ENCODE measurements at places on chromosomes 6 and 20. TPM values are rescaled to one million over a fixed set of nuclear protein-coding genes. Genes with fewer than 3 reads are reported as not detected.
A peak's percentile ranks its signal among the peaks of the same experiment; 100 is the strongest.

- H3K27me3 ChIP-seq, result no peaks in the 10 kb centered on the region
- no peak overlapping the region for H3K4me3 ChIP-seq
- no peak overlapping the region for H3K27ac ChIP-seq
- H3K4me1 ChIP-seq, result no peaks in the 10 kb centered on the region
- no peaks in the 10 kb centered on the region for H3K36me3 ChIP-seq
These were observed 7.9 kb downstream of the SUPT3H start for GRCh38 chr6:45369870-45370269.

LPA gene
- total RNA-seq, result 0.42 TPM

GRCh38 chr6:157982102-157982562 lies 469 bp downstream of the SYNJ2 start:
- H3K27ac ChIP-seq, result peak overlapping the region; percentile 48
- no peaks in the 10 kb centered on the region for H3K27me3 ChIP-seq
- H3K36me3 ChIP-seq, result no peaks in the 10 kb centered on the region
- peak overlapping the region; percentile 84 for H3K4me3 ChIP-seq
- peaks cover 18% of the 10 kb centered on the region for H3K4me1 ChIP-seq

- H3K27me3 ChIP-seq, result no peaks in the 10 kb centered on the region
These were observed 482.3 kb upstream of the MANEA start for GRCh38 chr6:95094751-95095663.

DNA sequence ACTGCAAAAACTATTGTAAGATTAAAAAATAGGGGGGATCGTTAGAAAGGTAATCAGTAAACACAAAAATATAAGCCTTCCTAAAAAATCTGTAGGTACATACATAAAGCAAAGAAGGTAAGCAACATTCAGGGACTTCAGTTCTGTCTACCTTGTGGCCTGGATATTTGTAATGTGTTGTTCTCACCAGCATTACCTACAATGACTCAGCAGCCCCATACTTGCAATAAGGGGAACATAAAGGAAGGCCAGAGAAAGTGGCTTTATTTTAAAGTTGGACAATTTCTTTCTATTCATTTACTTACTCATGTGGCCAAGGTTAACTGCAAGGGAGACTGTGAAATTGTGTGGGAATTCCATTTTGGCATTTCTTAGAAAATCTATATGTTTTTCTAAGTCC lies 277.2 kb upstream of the PREP start:
- H3K27ac ChIP-seq, result no peak overlapping the region
- no peak overlapping the region for H3K4me3 ChIP-seq
- no peaks in the 10 kb centered on the region for H3K27me3 ChIP-seq
- DNase-seq, result no peak
- no peaks in the 10 kb centered on the region for H3K36me3 ChIP-seq

- H3K27me3 ChIP-seq, result no peaks in the 10 kb centered on the region
- no peak overlapping the region for H3K4me3 ChIP-seq
These were observed 38.4 kb upstream of the PRIM2 start for GRCh38 chr6:57279013-57279412.

VGLL2 gene
- not detected for total RNA-seq

IYD gene
- total RNA-seq, result not detected

- no peak overlapping the region for H3K4me3 ChIP-seq
- no peaks in the 10 kb centered on the region for H3K36me3 ChIP-seq
- no peak for DNase-seq
- no peaks in the 10 kb centered on the region for H3K4me1 ChIP-seq
- H3K27me3 ChIP-seq, result no peaks in the 10 kb centered on the region
- H3K27ac ChIP-seq, result peak overlapping the region; percentile 74
These were observed 6.7 kb upstream of the TMEM30A start for GRCh38 chr6:75291331-75291730.

DNA sequence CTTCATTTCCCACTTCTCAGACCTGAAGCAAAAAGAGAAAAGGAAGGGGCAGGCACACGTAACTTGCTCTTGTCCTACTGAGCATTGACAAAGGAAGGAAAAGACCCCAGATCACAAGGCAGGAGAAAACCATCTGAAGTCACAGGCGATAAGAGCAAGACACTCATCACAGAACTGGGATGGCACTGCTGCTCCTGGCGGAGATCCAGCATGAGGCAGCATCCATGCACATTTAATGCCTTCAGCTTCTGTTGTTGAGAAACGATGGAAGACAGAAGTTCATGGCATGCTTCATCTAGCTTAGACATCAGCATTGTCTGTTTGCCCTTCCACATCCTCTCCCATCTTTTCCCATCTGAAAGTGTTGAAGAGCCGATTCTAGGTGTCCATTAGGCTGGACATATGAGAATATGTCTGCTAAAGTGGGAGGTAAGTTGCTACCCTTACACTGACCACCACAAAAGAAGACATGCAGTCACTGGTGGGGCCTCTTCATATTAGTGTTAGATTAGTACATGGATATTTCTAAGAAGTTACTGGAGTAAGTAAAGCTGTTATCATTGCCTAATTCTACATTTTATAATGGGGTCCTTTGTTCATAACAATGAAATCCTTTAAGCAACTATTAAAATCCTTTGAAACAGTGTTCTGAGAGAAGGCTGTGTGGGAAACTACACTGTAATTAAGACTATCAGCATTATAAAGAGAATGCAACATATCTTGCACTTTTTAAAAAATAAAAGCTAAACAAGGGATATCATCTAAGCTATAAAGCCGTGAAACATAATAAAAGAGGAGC lies 618.5 kb downstream of the C6orf118 start:
- H3K4me1 ChIP-seq, result peaks cover 37% of the 10 kb centered on the region
- H3K4me3 ChIP-seq, result no peak overlapping the region
- no peak overlapping the region for H3K27ac ChIP-seq
- no peak for DNase-seq
- no peaks in the 10 kb centered on the region for H3K27me3 ChIP-seq

DNA sequence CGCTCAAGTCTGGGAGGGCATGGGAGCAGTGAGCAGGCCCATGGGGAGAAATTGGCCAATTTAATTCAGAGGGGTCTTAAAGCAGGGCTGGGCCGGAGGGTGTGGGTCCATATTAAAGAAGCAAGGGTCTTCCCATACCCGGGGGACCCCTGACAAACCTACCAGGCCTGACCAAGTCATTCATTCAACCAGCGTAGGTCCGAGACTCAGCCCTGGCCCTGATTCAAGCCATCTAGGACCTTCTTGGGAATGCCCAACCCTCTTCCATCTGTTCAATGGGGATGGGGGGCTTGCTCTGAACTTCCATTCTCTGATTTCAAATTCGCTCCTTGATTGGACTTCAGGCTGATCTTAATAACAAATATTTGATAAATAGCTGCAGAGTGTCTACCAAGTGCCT lies 7.3 kb downstream of the ADIG start:
- no peak for DNase-seq
- peaks cover 9% of the 10 kb centered on the region for H3K27me3 ChIP-seq
- H3K36me3 ChIP-seq, result no peaks in the 10 kb centered on the region
- H3K4me3 ChIP-seq, result no peak overlapping the region
- H3K27ac ChIP-seq, result no peak overlapping the region

GRCh38 chr6:160069050-160069454 lies 52.6 kb upstream of the SLC22A1 start:
- no peak overlapping the region for H3K4me3 ChIP-seq
- DNase-seq, result no peak
- no peaks in the 10 kb centered on the region for H3K4me1 ChIP-seq
- no peaks in the 10 kb centered on the region for H3K27me3 ChIP-seq

DNA sequence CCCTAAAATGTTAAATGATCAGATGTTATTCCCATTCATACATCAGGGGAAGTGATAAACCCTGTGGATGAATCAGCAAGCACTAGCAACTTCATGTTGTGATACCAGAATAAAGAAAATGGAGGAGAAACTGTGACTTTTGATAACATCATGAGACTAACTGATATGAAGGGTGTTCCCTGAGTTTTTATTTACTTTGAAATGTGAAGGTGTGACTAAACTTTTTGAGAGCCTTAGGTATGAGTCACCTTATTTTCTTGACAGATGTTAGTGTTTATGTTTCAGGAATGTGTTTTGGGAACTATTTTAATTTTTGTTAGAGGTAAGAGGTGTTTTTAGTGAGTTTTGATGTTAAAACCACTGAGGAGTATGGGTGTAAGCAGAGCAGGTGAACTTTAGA lies 4.4 kb downstream of the PARD6B start:
- H3K4me1 ChIP-seq, result peaks cover 8% of the 10 kb centered on the region
- peaks cover 3% of the 10 kb centered on the region for H3K36me3 ChIP-seq
- no peak overlapping the region for H3K27ac ChIP-seq
- DNase-seq, result no peak

- DNase-seq, result peak; percentile 72
- no peaks in the 10 kb centered on the region for H3K27me3 ChIP-seq
- no peaks in the 10 kb centered on the region for H3K4me1 ChIP-seq
- H3K4me3 ChIP-seq, result peak overlapping the region; percentile 95
- no peaks in the 10 kb centered on the region for H3K36me3 ChIP-seq
These were observed 828 bp upstream of the DSTN start for GRCh38 chr20:17568972-17569521.

DNA sequence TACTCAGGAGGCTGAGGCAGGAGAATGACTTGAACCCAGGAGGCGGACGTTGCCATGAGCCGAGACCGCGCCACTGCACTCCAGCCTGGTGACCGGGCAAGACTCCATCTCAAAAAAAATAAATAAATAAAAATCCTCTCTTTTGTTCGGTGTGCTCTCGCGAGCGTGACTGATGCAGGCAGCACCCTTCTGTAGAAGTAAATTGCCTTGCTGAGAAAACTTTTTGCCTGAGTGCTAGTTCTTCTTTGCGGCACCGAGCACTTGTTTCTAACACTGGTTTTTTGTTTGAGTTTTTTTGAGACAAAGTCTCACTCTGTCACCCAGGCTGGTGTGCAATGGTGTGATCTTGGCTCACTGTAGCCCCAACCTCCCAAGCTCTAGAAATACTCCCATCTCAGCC lies 30.5 kb downstream of the PLN start:
- no peak overlapping the region for H3K4me3 ChIP-seq
- no peak overlapping the region for H3K27ac ChIP-seq
- no peaks in the 10 kb centered on the region for H3K27me3 ChIP-seq
- DNase-seq, result no peak

DNA sequence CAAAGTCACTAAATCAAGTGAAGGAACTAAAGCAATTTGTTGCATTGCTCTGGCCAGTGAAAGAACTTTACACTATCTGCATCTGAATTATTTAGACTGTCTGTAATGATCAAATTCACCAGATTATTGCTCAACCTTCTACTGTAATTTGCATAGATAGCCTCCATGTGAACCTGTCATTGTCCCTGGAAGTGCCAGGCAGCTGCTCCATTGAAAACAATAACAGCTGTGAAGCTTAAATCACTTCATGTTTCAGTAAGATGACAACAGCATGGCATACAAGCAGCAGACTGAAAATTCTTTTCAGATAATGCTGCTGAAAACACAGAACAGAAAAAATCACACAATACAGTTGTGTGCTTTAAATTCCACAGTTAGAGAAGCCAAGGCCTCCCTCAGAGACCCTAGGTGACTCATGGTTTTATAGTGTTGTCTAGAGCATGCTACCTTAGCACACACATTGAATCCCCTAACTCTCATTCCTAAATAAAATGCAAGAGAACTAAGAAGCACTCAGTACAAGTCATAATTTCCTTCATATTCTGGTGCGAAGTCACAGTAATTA lies 248.9 kb downstream of the TPBG start:
- no peaks in the 10 kb centered on the region for H3K36me3 ChIP-seq
- H3K4me3 ChIP-seq, result no peak overlapping the region
- no peaks in the 10 kb centered on the region for H3K4me1 ChIP-seq
- H3K27ac ChIP-seq, result no peak overlapping the region
- DNase-seq, result no peak
- no peaks in the 10 kb centered on the region for H3K27me3 ChIP-seq

- H3K36me3 ChIP-seq, result no peaks in the 10 kb centered on the region
- no peak overlapping the region for H3K4me3 ChIP-seq
- DNase-seq, result no peak
These were observed 154.8 kb downstream of the PTPRK start for GRCh38 chr6:128365520-128366160.

ATRN gene
- 27.1 TPM for total RNA-seq

SPATS1 gene
- total RNA-seq, result not detected

KCNQ2 gene
- not detected for total RNA-seq

HMGA1 gene
- total RNA-seq, result 7.5 TPM

DNA sequence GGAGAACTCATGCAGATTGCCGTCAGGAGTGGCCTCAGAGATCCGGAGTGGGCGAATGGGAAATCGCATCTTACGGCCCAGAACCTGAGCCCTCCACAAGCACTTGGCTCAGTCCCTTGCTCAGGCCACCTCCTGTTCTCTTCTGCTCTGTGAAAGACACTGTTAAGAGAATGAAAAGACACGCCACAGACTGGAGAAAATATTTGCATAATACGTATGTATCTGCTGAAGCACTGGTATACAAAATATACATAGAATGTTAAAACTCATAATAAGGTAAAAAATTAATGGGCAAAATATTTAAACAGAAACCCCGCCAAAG lies 838 bp upstream of the POM121L2 start:
- no peaks in the 10 kb centered on the region for H3K27me3 ChIP-seq
- H3K36me3 ChIP-seq, result no peaks in the 10 kb centered on the region
- H3K27ac ChIP-seq, result no peak overlapping the region

NOTCH4 gene
- total RNA-seq, result 37.8 TPM

DNA sequence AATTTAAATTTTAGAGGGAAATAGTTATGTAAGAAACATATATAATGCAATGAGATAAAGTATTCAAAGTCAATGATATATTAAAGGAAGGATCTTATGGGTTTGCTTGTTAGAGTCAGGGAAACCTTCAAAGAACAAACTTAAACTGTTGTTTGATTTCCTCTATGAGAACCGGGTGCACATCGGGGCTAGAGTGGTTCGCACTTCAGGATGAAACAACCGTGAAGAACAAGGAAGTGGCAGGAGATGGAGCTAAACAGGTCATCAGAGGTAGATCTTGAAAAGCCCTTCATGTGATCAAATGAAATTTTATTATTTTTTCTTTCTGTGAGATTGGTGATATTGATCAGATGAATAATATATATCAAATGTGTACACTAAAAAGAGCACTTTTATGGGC lies 951.9 kb upstream of the FLRT3 start:
- DNase-seq, result no peak
- H3K36me3 ChIP-seq, result no peaks in the 10 kb centered on the region
- no peaks in the 10 kb centered on the region for H3K4me1 ChIP-seq
- no peaks in the 10 kb centered on the region for H3K27me3 ChIP-seq
- no peak overlapping the region for H3K27ac ChIP-seq

GRCh38 chr6:70225055-70225454 lies 77.8 kb downstream of the COL9A1 start:
- no peak for DNase-seq
- H3K36me3 ChIP-seq, result no peaks in the 10 kb centered on the region
- no peak overlapping the region for H3K4me3 ChIP-seq
- H3K27me3 ChIP-seq, result no peaks in the 10 kb centered on the region

GRCh38 chr6:140051521-140052512 lies 677.4 kb upstream of the CITED2 start:
- no peaks in the 10 kb centered on the region for H3K27me3 ChIP-seq
- no peak for DNase-seq
- H3K4me1 ChIP-seq, result no peaks in the 10 kb centered on the region
- H3K36me3 ChIP-seq, result no peaks in the 10 kb centered on the region
- H3K4me3 ChIP-seq, result no peak overlapping the region

DNA sequence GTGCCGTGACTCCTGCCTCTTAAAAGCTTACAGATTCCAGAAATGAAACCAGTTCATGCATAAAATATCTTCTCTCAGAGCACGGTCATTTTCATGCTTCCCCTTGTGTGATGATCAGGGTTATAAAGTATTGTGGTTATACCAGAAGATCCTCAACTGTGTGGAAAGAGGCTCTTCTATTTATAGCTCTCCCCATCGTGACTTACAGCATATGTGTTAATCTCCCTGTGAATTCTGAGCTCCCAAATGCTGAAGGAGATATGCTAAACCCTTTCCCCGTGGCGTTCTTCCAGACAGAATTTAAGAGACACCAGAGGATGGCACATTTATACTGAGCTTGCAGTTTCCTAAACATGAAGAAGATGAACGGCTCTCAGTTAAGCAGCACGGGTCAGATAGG lies 158.8 kb downstream of the CDH26 start:
- H3K4me1 ChIP-seq, result no peaks in the 10 kb centered on the region
- DNase-seq, result no peak
- no peaks in the 10 kb centered on the region for H3K36me3 ChIP-seq
- H3K27ac ChIP-seq, result no peak overlapping the region
- H3K4me3 ChIP-seq, result no peak overlapping the region
- no peaks in the 10 kb centered on the region for H3K27me3 ChIP-seq
